ENCODE measurements at places on chromosomes 5 and 9. TPM values are rescaled to one million over a fixed set of nuclear protein-coding genes. Genes with fewer than 3 reads are reported as not detected.

DNA sequence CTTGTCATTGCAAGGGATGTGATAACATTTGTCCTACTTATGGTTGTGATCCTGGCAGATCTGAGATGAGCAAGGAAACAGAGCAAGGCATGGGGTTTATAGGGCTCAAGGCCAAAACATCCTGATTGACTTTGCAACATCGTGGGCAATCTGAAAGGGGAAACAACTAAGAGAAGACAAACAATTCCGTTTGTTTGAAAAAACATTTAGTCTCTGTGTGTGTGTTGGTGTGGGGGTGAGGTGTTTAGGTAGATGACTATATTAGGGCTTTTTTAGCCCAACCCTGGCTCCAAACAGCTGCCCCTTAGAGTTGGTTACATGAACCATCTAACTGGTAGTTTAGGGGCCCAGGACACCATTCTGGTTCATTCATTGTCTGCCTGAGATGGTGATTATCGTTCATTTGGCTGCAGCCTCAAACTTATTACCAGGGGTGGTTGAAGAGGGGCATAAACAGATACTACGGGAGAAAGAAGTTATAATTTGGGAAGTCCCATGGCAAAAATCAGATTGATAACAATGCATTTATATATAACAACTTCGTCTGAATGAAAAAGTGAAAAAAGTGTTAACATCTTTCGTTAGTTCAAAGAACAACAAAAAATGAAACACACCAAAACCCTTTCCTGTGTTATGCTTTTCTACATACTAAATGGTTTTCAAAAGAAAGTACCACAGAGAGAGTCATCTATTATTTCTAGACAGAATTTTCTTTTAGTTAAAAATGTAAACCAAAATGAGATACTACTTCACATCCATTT is 5.7 kb downstream of the FYB1 start:
- no peak for DNase-seq

GRCh38 chr5:10023494-10023893 is 226.2 kb downstream of the ATPSCKMT start:
- no peak for DNase-seq

DNA sequence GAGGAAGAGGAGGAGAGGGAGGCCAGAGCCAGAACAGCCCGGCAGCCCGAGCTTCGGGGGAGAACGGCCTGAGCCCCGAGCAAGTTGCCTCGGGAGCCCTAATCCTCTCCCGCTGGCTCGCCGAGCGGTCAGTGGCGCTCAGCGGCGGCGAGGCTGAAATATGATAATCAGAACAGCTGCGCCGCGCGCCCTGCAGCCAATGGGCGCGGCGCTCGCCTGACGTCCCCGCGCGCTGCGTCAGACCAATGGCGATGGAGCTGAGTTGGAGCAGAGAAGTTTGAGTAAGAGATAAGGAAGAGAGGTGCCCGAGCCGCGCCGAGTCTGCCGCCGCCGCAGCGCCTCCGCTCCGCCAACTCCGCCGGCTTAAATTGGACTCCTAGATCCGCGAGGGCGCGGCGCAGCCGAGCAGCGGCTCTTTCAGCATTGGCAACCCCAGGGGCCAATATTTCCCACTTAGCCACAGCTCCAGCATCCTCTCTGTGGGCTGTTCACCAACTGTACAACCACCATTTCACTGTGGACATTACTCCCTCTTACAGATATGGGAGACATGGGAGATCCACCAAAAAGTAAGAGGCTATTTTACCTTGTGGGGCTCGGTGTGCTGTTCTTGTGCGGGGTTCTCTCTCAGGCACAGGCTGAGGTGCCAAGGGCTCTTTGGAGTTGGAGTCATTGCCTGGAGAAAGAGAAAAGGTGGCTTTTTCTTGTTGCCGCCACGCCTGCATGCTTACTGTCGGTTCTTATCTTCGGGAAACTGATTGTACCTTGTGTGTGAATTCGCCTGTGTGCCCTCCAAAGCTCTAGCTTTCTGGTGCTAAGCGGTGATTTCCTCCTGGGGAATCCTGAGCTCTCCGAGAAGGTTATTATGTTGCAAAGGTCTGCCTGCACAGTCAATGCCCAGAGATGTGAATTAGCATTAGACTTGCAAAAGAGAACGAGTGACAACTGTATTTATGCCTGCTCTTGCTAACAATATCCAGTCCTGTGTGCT is at the start of gene ISL1:
ISL1 (plus strand) TSS at position 318 of the 991 bp plus-strand sequence; CDS start at position 542, 224 bp downstream.
- peak; percentile 2 for DNase-seq

- peak; percentile 96 for DNase-seq
Observed at GRCh38 chr5:172123269-172123692, 64.7 kb downstream of the STK10 start.

- no peak for DNase-seq
Observed at GRCh38 chr5:44389823-44390143, 563 bp upstream of the FGF10 start.

DNA sequence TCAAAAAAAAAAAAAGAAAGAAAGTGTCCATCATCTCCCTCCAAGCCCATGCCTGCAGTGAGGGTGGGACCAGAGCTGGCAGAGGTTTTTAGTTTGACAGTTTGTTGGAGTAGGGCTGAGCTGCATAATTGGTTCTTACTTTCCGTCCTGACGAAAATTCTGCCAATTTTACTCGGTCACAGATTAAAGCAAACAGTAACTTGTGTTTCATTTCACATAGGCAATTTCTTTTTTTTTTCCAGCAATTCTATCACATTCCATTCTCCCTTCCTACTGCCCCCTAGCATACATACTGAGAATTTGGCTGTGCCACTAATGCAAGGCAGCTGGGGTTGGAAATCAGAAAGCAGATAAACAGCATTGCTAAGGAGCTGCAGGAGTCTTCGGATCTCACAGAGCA is 132.4 kb downstream of the FRMD3 start:
- DNase-seq: no peak

DNA sequence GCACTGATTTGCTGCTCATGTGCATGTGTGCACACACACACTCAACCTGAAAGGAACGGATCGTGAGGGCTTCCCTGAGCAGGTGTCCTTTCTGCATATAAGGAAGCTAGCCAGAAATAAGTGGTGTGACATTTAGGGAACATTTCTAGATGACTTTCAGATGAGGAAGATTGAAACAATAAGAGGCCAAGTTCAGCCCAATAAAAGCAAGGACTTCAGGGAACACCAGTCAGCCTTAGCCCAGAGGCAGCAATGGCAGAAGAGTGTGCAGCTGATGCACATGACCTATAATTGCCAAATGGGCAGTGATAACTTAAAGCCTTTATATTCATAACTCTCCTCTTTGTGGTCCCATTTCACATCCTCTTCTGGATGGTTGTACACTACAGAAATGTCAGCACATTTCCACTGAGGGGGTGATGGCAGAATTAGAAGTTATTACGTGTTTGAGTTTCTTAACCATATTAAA is 255.5 kb downstream of the TRIM32 start:
- DNase-seq: no peak

DNA sequence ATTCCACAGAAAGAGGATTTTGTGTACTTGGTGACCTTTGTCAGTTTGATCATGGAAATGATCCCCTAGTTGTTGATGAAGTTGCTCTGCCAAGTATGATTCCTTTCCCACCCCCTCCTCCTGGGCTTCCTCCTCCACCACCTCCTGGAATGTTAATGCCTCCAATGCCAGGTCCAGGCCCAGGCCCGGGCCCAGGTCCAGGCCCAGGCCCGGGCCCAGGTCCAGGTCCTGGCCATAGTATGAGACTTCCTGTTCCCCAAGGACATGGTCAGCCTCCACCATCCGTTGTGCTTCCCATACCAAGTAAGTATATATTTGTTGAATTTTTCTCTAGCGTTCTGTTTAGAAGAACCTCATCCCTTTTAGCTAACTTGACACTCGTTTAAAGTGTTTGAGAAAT is 30.0 kb downstream of the RBM27 start:
- DNase-seq: no peak

DNA sequence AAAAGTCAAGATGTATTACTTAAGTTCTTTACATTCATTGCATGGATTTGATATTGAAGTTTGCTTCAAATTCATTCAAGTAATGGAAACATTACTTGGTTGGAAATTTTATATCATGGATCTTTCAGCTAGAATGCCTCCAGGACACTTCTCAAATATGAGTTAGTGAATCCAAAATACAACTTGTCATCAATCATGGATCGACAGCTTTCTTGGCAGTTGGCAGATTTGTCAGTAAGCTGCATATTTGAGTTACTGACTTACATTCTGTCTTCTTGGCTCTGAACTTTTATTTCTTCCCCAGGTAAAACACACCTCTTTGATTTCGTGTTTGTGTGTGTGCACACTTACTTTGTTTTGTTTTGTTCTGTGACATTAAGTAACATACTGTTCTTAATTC is 1171.1 kb downstream of the TAF11L14 start:
- DNase-seq: no peak

DNA sequence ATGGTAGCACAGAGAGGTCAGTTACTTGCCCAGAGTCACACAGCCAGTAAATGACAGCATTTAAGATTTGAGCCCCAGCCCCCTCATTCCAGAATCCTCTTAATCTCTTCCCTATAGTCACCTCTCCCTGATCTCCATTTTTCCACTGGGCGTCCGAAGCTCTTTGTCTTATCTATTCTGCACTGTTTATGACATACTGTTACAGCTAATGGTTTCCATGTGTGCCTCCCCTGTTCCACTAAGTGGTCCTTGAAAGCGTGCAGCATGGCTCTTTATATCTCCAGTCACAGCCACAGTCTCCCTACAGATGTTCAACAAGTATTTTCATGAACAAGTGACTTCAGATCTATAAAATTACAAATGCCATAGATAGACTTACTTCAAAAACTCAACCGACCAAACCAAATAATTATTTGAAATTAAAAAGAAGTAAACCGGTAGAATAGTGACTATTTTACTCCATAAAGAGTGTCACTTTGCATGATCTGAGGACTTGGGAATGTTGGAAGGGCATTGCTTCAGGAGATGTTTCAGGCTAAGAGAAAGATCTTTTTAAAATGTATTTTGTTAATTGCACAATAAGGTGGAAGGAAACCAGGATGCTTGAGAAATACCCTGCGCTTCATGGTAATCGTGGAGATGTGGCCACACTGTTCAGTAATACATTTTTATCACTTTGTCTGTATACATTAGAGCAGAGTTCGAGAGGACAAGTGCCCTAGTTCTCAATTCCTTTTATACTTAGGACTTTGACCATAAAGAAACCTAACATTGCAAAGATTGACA is 237.2 kb downstream of the FBXL7 start:
- DNase-seq: no peak

GRCh38 chr5:112703866-112704820 is 33.5 kb upstream of the APC start:
- DNase-seq: peak; percentile 42

- no peak for DNase-seq
Observed at GRCh38 chr9:18526685-18527084, 52.7 kb downstream of the ADAMTSL1 start.

DNA sequence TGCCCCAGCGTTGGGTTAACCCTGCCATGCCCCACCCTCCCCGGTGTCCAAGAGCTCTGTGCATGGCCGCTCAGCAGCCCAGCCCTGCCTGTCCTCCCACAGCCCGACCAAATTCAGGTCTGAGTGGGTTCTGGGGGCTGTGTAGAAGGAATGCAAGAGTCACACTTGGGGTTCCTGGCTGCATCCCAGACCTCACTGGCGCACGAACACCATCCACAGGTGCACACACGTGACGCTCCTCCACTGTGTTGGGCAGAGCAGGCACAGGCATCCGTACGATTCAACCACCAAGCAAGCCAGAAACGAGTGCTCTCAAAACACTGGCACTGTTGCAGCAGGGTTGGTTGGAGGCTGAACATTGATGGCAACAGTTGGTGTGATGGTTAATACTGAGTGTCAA is 93.9 kb downstream of the OLFM1 start:
- DNase-seq: peak; percentile 1

DNA sequence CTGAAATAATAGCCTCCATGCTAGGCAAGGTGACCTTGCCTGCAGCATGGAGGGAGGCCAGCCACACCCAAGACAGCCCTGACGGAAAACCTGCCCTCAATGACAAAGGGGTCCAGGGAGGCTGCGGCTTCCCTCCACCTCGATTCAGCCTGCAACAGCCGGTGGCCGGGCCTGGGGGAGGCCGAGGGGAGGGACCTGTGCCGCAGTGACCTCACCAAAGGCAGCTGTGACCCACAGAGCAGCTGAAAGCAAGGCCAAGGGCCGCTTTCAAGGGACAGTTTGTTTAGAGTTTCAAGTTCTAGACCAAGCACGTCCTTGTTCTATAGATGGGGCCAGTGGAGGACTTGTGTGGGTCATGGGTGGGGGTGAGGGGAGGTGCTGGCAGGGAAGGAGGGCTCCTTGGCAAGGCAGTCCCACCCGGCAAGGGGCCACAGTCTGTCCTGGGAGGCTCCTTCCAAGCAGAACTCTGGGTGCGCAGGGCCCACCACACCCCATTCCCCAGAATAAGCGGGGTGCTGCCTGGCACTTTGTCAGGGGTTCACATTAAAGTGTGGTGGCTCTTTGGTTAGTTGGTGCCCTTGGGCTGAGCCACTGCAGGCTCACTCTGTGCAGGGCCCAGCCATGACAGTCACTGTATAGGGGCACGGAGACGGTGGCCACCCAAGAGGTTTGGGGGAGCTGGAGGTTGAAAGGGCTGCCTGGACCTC is 226.5 kb downstream of the FANCC start:
- DNase-seq: peak; percentile 96

GRCh38 chr9:93110311-93110855 is 14.4 kb downstream of the CARD19 start:
- DNase-seq: no peak

DNA sequence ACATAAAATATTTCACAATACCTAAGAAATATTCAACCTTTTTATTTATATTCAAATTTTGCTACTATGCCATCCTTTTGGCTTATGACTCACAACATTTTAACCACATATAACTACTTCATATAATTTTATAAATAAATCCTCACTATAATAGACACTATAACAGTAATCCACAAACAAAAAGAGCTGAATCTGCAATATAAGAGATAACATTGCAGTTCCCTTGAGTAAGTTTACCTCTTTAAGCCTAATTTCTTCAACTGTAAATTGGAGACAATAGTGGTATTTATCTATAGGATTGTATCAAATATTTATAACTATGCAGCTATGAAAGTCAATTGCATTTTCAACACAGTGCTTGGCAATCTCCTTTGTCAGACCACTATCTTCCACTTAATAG is 1084.5 kb downstream of the NR2F1-AS1 start:
- DNase-seq: no peak

DNA sequence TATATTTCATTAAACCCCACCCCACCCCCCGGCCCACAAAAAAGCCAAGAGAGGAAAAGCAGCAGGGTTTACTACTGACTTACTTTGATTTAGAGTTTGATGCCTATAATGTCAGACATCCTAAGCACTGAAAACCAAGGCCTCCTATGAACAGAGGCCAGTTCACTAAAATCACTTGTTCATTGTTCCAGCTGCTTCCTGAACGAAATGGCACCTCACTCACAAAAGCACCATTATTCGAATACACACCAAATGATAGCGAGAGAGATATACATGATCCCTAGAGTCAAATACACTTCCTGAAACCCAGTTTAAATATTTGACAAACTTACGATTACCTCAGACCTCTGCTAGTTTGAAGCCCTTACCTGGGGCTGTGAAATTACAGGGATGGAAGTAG is 66.6 kb downstream of the LPAR1 start:
- no peak for DNase-seq

Gene PHYKPL
- total RNA-seq: 22.8 TPM

Gene ABLIM3
- total RNA-seq: 126 TPM

Gene GABRA1
- total RNA-seq: not detected

Gene C9orf50
- not detected for total RNA-seq

Gene IL13
- total RNA-seq: not detected

Gene NUTM2F
- total RNA-seq: not detected

Gene ASPN
- total RNA-seq: 0.19 TPM

Gene FRMD3
- 2.9 TPM for total RNA-seq

Gene CCDC171
- 1.1 TPM for total RNA-seq

Gene SLC6A7
- total RNA-seq: 0.10 TPM

Gene PCDHB10
- total RNA-seq: 7.4 TPM

Gene TLE4
- total RNA-seq: 64.1 TPM

Gene SPARC
- total RNA-seq: 4,598 TPM

Data from myocyte (in vitro differentiated cells).